ENCODE measurements at places on chromosomes 3 and 15.
A peak's percentile ranks its signal among the peaks of the same experiment; 100 is the strongest.

DNA sequence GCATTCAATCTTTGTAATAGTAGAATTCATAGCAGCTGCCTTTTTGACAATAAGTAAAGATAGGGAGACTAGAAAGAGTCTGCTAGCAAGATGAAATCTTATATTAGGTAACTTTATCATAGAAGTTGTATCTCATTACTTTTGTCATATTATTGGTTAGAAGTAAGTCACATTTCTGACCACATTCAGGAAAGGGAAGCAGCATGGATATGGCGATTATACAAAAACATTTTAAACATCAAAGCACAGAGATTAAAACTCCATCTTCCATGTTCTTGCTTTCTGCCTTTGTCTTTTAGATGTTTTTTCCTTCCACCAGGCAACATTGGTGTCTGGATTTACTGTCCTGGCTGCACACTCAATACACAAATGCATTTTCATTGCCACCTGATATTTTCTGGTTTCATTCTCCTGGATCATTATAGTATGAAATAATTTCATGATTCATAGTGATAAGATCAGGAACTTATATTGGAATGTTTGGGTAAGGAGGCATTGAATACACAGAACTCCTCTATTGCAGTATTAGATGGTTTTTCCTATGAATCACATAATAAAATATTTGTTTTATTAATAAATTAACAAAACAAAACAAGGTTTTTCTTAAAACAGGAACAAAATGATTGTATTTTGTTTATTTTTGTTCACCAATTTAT, 1460.3 kb upstream of the CADM2 start:
- no peak for DNase-seq

- peak; percentile 31 for DNase-seq
Observed at GRCh38 chr3:49803465-49804140, 542 bp downstream of the INKA1 start.

DNA sequence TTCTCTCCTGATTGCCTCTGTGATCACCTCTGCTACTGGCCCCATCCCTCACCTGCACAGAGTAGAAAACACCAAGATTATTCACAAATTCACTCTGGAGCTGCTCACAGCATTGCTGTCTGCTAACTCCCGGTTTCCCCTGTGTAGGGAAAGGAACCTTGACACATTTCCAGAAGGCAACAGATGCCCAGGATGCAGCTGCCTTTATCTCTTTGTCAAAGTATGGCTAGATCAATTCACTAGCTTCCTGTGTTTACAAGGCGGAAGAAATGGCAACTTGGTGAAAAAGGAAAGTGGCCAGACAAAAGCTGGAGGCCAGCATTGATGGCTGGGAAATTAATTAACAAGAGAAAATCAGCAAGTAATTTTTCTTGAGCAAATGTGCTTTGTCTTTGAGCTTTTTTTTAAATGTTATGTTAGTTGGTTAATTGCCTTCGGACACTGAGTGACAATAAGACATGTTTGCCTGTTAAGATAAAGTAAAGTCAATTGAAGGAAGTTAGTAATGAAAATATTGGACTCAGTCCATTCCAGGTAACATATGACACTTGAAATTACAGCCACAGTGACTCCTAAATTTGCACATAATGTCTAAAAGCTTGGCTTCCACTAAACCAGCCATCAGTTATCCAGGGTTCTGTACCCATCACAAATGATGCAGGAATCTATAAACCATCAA, 394.6 kb upstream of the IL12A start:
- DNase-seq, result no peak

- no peak for DNase-seq
Observed at GRCh38 chr3:31345581-31345980, 187.1 kb upstream of the STT3B start.

- no peak for DNase-seq
Observed at GRCh38 chr15:78411061-78411460, 27.0 kb upstream of the IREB2 start.

GRCh38 chr3:183180110-183180783, 17.7 kb upstream of the LAMP3 start:
- DNase-seq, result no peak

- DNase-seq, result no peak
Observed at GRCh38 chr15:89858661-89859458, 34.9 kb downstream of the AP3S2 start.

DNA sequence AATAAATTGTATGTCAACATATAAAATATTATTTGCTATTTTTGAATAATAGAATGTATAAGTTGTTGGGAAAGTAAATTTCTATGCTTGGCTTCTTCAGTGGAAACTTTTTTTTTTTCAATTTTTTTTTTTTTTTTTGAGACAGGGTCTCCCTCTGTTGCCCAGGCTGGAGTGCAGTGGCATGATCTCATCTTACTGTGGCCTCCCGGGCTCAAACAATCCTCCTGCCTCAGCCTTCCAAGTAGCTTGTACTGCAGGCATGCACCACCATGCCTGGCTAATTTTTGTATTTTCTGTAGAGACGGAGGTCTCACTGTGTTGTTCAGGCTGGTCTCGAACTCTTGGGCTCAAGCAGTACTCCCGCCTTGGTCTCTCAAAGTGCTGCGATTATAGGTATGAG, 16.8 kb downstream of the MBNL1 start:
- DNase-seq, result no peak

DNA sequence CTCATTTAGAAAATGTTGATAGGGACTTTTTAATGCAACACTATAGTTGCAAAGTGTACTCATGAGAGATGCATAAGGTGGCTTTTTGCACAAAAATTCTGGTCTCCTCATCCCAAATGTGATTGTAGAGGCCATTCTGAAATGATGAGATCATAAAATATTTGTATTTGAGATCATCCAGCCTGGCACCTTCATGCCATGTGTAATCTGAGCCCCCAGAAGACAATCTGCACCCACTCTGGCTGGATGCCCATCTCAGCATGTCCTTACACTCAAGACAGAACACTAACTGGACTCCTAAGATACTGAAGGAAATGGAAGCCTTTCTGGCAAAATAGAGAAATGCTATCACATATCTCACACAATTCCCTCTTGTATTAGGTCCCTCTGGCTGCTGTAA, 49.2 kb downstream of the SLC7A14 start:
- no peak for DNase-seq

DNA sequence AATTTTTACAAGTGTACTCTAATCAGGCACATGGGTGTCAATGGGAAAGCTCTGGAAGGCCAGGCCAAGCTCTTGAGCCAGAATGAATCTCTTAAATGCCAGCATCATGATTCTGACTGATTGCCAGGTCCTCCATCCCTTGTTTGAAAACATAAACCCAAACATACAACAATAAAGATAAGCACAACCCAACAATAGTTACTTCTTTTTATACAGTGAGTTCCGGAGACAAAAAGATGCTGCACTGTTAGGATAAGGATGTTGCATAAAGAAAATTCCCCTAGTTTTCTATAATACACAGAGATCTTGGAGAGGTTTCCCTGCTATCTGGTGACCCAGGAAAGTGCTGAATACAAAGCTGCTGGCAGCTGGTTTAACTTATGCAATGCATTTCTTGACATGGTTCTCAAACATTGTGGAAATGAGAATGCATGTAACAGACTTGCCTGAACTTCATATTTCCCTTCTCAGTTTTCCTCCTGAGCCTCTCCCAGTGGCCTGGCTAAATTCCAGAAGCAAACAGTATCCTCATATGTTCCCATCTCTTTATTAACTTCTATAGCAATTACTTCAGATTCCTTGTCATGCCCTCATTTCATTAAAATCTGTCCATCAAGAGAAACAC, 180.1 kb upstream of the PRICKLE2 start:
- DNase-seq, result no peak

DNA sequence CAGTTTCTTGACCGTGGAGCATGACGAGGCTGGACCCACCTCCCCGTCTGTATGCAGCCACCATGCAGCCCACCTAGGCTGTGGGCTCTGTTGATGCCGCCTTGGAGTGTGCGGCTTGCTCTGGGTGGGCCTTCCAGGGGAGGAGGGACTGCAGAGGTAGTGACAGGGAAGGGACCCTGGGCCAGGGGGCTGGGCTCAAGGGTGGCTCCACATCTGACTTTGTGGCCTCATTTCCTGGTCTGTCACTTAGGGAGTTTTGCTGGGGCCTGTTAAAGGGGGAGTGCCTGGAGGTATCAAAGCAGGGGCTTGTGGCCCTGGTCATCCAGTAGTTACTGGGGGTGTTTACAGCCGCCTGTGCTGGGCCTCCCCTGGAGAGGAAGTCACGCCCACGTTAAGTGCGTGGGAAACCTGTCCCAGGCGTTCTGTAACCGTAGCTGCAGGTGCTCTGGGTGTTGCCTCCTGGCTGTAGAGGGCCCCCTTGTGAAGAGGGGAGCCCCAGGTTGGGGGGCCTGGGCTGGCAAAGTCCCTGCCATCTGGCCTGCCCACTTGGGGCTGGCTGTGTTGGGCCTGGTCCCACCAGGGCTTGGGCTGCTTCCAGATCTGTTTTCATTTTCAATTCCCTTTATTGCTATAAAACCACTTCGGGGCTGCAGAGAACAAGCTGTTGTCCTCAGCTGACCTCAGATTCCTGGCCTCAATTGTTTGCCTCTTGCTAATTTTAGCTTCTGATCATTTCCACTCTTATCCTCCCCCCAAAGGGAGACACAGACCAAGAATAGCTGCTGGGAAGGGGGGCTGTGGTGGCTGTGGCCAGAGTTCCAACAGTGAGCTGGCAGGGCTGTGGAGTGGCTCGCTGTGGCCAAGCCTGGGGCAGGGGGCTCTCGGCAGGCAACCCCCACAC, 26.5 kb downstream of the KLF13 start:
- DNase-seq, result no peak

DNA sequence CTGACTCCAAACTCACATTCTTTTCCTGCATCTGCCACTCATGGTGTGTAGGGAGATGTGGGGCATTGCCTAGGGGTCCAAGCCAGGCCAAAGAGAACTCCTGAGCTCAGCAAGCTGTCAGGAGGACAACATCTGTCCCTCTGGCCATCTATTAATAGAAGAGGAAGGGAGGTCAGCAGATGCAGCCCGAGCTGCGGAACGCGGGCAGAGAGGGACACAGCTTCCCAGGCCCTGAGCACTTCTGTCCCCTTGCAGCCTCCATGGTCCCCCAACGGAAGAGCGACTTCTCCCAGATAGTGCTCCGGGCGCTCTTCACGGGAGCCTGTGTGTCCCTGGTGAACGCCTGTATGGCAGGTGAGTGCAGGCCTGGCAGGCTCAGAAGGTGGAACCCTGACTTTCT, 37.3 kb upstream of the PDE8A start:
- no peak for DNase-seq

DNA sequence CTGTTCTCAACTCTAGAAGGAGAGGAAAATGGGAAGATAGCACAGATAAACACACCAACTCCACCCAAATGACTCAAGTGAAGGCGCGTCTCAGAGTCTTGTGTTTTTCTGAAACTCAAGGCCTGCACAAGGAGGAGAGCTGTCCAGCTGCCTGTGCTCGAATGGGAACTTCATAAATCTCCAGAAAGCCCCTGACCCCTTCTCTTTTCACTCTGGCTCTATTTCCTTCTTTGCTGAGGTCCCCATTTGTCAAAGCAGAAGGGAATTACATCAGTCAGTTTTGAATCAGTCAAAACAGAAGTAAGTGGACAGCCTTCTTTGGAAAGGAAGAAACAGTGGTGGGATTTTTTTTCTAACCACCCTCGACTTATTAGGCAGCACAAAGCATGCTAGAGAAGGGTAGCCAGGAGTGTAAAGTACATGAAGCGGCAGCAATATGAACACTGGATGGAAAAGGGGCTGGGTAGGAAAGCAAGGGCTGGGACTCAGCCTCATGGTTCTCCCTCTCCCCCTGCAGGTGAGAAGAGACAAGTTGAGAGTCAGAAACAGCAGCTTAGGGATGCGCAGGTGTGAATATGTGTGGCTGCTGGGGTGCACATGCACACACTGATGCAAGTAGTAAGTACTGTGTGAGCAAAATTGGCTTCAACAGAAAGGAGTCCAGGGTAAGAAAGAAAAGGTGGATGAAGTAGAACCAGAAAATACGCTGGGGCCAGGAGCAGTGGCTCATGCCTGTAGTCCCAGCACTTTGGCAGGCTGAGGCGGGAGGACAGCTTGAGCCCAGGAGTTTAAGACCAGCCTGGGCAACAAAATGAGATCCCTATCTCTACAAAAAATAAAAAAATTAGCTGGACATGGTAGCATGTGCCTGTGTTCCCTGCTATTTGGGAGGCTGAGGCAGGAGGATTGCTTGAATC, 36.6 kb upstream of the MAGEF1 start:
- DNase-seq, result no peak

- no peak for DNase-seq
Observed at GRCh38 chr3:56822501-56822900, 20.8 kb upstream of the ARHGEF3 start.

- no peak for DNase-seq
Observed at GRCh38 chr3:61681636-61682035, 120.3 kb downstream of the PTPRG start.

GRCh38 chr3:6250167-6250566, 610.7 kb upstream of the GRM7 start:
- DNase-seq, result no peak

DNA sequence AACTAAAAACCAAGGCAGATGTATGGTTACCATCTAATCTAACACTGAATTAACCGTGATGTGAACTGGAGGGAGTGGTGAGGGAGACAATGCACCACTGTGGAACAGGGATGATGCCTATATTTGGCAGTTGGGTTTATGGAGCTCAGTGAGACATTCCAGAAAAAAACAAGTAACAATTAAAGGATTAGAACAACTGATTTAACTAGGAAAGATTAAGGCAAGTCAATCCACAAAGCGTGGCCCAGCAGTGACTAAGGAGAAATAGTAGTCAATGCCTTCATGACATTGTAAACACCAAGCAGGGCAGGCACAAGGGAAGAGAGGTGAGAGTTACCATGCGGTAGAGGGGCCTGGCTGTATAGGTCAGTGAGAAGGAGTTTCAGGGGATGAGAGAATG, 38.1 kb downstream of the CHAC1 start:
- no peak for DNase-seq

DNA sequence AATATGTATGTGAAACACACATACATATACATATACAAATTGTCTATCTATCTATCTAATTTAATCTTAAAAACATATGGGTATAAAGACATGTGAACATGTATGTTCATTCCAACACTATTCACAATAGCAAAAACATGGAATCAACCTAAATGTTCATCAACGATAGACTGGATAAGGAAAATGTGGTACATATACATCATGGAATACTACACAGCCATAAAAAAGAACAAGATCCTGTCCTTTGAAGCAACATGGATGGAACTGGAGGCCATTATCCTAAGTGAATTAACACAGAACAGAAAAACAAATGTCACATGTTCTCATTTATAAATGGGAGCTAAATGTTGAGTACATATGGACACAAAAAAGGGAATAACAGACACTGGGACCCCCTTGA, 5.8 kb downstream of the CCR9 start:
- DNase-seq, result no peak

DNA sequence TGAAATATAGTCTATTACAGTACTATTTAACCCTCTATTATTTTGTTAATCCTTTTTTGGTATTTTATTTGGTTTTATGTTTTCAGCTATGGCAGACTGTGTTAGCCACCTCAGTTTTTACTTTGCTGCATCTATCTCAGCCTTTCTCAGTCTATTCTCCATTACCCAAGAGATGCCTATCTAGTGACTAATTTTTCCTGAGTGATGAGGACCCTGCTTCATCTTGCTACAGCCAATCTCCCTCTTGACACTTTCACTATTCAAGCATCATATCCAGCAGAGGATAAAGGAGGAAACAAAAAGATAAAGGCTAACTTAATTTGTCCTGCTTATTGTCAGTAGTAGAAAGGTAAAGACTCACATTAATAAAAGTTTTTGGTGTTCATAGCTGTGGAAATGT, 141.8 kb upstream of the NECTIN3 start:
- no peak for DNase-seq
